ENCODE measurements at places on chromosomes 11 and 22. TPM values are rescaled to one million over a fixed set of nuclear protein-coding genes. Genes with fewer than 3 reads are reported as not detected.

The AIFM3 gene
- 1.6 TPM for total RNA-seq

The RBMXL2 gene
- 58.2 TPM for total RNA-seq

DNA sequence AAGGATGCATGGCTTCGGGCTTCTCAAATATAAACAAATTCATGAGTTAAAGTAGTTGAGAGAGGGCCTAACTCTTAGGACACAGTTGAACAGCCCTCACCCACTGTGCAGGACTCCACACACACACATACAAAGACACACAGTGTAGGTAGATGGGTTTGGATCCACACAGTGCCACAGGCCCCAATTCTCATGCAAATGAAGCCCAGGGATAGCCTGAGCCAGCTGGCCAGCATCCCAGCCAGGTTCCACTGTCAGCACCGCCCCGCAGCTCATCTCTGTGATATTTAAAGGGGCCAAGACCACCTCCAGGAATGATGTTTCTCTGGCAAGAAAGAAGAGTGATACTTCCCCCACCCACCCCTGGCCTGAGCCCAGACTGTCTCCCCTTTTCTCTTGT is 11.7 kb downstream of the SLC35C1 start:
- H3K4me3 ChIP-seq: no peak overlapping the region
- no peaks in the 10 kb centered on the region for H3K36me3 ChIP-seq
- H3K27ac ChIP-seq: no peak overlapping the region
- no peak for DNase-seq
- H3K4me1 ChIP-seq: no peaks in the 10 kb centered on the region
- no peaks in the 10 kb centered on the region for H3K27me3 ChIP-seq

- no peaks in the 10 kb centered on the region for H3K36me3 ChIP-seq
- H3K4me3 ChIP-seq: no peak overlapping the region
- no peak overlapping the region for H3K27ac ChIP-seq
- no peaks in the 10 kb centered on the region for H3K27me3 ChIP-seq
- DNase-seq: no peak
- H3K4me1 ChIP-seq: no peaks in the 10 kb centered on the region
These were observed 36.1 kb upstream of the SCN3B start for GRCh38 chr11:123690485-123690884.

GRCh38 chr22:19497245-19497644 is 17.5 kb downstream of the CDC45 start:
- H3K27ac ChIP-seq: no peak overlapping the region
- DNase-seq: peak; percentile 87
- no peaks in the 10 kb centered on the region for H3K27me3 ChIP-seq
- H3K4me1 ChIP-seq: no peaks in the 10 kb centered on the region
- H3K36me3 ChIP-seq: no peaks in the 10 kb centered on the region
- H3K4me3 ChIP-seq: no peak overlapping the region

GRCh38 chr11:44622190-44622650 is 56.8 kb downstream of the CD82 start:
- no peaks in the 10 kb centered on the region for H3K4me1 ChIP-seq
- H3K27ac ChIP-seq: no peak overlapping the region
- no peaks in the 10 kb centered on the region for H3K36me3 ChIP-seq
- H3K27me3 ChIP-seq: no peaks in the 10 kb centered on the region
- no peak overlapping the region for H3K4me3 ChIP-seq
- peak; percentile 6 for DNase-seq

DNA sequence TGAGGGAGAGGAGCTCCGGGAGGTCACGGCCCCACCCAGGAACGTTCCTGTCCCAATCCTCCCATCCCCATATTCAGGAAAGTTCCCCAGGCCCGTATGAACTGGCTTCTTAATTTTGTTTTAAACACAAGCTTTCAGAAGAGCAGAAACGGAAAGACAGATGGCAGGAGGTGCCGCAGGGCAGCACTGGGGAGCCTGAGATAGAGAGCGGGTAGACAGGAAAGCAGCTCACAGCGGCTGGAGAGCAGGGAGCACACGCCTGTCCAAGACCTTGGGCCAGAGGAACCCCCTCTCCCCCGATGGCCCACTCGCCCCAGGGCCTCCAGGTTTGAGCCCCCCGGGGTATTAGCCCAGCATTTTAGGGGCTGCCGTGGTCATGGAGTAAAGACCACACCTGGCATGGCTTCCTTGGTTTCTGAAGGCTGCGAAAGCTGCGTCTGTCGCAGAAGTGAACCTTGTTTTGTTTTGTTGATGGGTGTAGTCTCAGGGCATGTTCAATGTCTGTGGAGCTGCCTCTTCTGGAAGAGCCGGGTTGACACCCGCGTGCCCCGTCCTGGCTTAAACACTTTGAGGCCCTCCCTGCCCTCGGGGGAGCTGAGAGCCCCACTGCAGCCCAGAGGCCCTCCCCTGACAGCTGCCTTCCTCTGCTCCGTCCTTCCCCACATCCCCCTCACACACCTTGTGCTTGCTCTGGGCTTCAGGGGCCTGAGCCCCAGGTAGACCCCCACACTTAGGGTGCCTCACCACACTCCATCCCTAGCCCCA is 17.9 kb upstream of the KCNQ1OT1 start:
- no peak overlapping the region for H3K4me3 ChIP-seq
- DNase-seq: no peak
- H3K4me1 ChIP-seq: peaks cover 8% of the 10 kb centered on the region
- no peaks in the 10 kb centered on the region for H3K27me3 ChIP-seq

- DNase-seq: no peak
- H3K36me3 ChIP-seq: no peaks in the 10 kb centered on the region
- no peak overlapping the region for H3K27ac ChIP-seq
- no peaks in the 10 kb centered on the region for H3K27me3 ChIP-seq
- no peaks in the 10 kb centered on the region for H3K4me1 ChIP-seq
- H3K4me3 ChIP-seq: no peak overlapping the region
These were observed 2.9 kb upstream of the TEAD1 start for GRCh38 chr11:12671370-12671769.

DNA sequence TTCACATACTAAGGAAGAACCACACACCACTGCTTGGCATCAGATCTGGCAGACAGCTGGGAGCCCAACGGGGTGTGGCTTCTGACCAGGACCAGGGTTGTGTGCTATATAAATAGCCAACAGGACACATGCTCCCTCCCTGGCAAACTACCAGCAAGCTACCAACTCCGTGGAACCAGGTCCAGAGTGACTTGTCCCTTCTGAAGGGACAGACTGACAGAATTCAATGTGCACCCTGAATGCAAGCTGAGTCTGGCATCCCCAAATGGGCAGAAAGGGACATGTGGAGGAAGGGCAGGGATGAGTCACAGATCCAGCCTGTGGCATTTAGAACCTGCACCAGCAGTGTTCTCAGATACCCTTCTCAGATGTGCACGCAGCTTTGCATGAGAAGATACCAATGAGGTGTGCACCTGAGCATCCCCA is 92.9 kb downstream of the MICAL3 start:
- no peaks in the 10 kb centered on the region for H3K36me3 ChIP-seq
- no peaks in the 10 kb centered on the region for H3K4me1 ChIP-seq
- no peak for DNase-seq
- H3K27ac ChIP-seq: no peak overlapping the region
- H3K4me3 ChIP-seq: no peak overlapping the region

DNA sequence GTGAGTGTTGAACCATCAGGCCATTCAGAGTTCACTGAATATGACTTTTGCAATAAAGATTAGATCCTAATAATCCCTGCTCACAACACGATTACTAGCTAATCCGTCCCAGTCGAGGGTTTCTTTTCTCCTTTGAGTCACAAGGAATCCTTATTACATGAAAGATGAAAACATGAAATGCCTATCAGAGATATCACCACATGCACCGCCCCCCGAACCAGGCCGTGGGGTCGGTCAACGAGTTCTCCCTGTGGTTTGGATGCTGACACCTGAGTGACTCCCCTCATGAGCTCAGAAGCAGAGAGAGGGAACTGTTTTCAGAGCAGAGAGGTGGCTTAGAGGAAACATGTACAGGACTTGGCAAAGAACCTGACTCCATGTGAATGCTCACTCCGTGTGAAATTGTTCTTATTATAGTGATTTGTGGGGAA is 263.3 kb downstream of the ETS1 start:
- DNase-seq: no peak
- no peak overlapping the region for H3K4me3 ChIP-seq
- no peaks in the 10 kb centered on the region for H3K4me1 ChIP-seq
- no peaks in the 10 kb centered on the region for H3K36me3 ChIP-seq

DNA sequence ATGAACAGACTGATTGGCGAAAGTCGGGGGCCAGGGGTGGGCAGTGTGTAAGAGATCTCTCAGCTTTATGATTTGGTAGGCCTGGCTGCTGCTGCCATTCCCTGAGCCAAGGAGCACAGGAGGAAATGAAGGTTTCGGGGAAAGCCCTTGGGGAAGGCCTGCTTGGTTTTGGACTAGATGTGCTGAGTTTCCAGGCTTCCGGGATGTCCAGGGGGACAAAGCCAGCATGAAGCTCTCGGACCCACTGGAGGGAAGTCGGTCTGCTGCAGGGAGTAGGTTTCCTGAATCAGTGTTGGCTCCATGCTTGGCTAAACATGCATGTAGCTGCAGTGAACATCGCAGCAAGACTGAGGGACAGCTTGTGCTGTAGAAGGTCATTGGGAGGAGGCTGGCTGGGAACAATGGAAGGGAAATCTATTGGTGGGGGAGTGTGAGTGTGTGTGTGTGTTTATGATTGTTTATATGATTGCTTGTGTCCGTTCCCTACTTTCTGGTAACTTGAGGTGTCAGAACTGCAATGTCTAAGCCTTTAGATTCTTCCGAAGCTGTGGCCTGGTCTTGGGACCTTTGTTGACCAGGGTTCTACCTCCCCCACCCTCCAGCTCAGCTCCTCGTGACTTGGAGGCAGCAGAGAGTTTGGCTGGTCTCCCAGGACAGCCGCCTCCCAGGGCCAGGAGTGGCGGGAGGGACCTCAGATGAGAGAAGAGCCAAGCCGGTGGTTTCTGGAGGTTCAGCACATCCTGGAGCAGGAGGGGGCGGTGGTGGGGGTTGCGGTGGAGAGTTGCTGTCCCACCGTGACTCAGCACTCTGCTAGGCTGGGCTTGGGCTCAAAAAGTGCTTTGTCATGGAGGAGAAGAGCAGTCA is 4.0 kb upstream of the FTH1 start:
- H3K27me3 ChIP-seq: no peaks in the 10 kb centered on the region
- DNase-seq: peak; percentile 98
- peaks cover 61% of the 10 kb centered on the region for H3K4me1 ChIP-seq
- no peak overlapping the region for H3K4me3 ChIP-seq
- no peaks in the 10 kb centered on the region for H3K36me3 ChIP-seq

DNA sequence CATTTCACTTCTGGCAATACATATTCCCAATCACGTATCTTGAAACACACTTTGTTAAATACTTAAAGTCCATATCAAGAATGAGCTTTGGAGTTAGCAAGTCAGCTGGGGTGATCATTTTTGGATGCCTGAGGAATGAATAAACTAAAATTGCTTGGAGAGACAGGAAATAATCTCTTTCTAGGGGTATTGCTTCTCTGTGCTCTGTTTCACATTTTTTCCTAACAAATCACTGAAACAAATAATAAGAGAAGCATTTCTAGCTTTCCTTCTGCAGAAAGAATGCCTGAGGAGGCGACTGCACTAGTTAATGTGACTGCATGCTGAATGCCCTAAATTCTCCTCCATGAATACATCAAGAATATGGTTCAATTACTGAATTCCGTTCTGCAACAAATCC is 541.4 kb upstream of the CCDC90B start:
- H3K27me3 ChIP-seq: no peaks in the 10 kb centered on the region
- DNase-seq: no peak
- no peaks in the 10 kb centered on the region for H3K4me1 ChIP-seq
- no peaks in the 10 kb centered on the region for H3K36me3 ChIP-seq
- H3K4me3 ChIP-seq: no peak overlapping the region
- no peak overlapping the region for H3K27ac ChIP-seq

- no peaks in the 10 kb centered on the region for H3K4me1 ChIP-seq
- H3K36me3 ChIP-seq: no peaks in the 10 kb centered on the region
- no peak for DNase-seq
- no peak overlapping the region for H3K4me3 ChIP-seq
These were observed 5.7 kb upstream of the RTN4R start for GRCh38 chr22:20273758-20274181.

- H3K4me3 ChIP-seq: no peak overlapping the region
- no peak overlapping the region for H3K27ac ChIP-seq
- H3K36me3 ChIP-seq: no peaks in the 10 kb centered on the region
- no peaks in the 10 kb centered on the region for H3K27me3 ChIP-seq
These were observed 68.9 kb downstream of the CSTPP1 start for GRCh38 chr11:47005441-47005840.

DNA sequence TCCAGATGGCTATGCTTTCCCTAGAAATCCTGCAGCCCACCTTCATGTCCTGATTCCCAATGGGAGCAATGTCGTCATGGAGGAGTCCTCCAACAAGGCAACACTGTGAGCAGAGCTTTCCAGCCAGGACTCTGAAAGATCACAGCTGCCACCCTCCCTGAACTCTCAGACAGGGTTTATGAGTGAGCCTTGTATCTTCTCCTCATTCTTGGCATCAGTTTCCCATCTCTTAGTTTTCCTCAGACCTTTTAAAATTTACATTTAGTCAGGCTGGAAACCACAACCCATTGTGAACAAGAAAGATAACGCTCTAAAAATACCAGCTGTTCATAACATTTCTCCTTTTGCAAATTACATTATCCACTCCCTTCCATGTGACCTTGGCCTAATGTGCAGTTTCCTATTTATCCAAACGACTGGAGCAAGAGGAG is 15.6 kb upstream of the LYVE1 start:
- H3K27ac ChIP-seq: peak overlapping the region; percentile 76
- H3K4me3 ChIP-seq: no peak overlapping the region
- H3K36me3 ChIP-seq: no peaks in the 10 kb centered on the region
- no peaks in the 10 kb centered on the region for H3K27me3 ChIP-seq
- DNase-seq: peak; percentile 43

GRCh38 chr11:14318581-14318981 is 40.4 kb downstream of the RRAS2 start:
- no peak overlapping the region for H3K27ac ChIP-seq
- H3K27me3 ChIP-seq: no peaks in the 10 kb centered on the region

- H3K4me1 ChIP-seq: peaks cover 8% of the 10 kb centered on the region
- no peaks in the 10 kb centered on the region for H3K27me3 ChIP-seq
These were observed 29.5 kb downstream of the TRIOBP start for GRCh38 chr22:37726241-37726887.

DNA sequence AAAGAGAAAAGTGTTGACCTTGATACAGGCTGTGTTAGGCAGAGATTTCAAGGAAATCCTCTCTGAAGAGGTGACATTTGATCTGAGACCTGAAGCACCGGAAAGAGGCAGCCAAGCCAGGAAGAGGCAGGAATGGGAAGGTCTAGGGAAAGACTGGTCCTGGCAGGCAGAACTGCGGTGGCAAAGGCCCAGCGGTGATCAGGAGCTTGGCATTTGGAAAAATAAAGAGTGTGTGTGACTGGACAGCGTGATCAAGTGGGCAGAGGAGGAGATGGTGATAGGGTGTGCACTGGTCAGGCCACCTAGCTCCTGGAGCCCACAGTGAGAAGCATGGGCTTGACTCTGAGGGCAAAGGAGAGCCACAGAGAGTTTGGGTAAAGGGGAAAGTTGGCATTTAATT is 27.2 kb upstream of the GAB4 start:
- no peak overlapping the region for H3K27ac ChIP-seq
- H3K4me1 ChIP-seq: no peaks in the 10 kb centered on the region
- H3K36me3 ChIP-seq: no peaks in the 10 kb centered on the region

GRCh38 chr11:19193916-19194315 is 7.9 kb downstream of the CSRP3 start:
- H3K27me3 ChIP-seq: no peaks in the 10 kb centered on the region
- no peak overlapping the region for H3K27ac ChIP-seq
- no peak overlapping the region for H3K4me3 ChIP-seq
- no peak for DNase-seq
- no peaks in the 10 kb centered on the region for H3K36me3 ChIP-seq
